ENCODE measurements at places on chromosomes 1 and 21. TPM values are rescaled to one million over a fixed set of nuclear protein-coding genes. Genes with fewer than 3 reads are reported as not detected.

TCP10L gene
- polyA plus RNA-seq = 0.30 TPM

CLCNKB gene
- 0.08 TPM for polyA plus RNA-seq

SMIM1 gene
- polyA plus RNA-seq = 1.3 TPM

LRRC39 gene
- polyA plus RNA-seq = 0.45 TPM

MYOC gene
- polyA plus RNA-seq = not detected

EPRS1 gene
- 72.7 TPM for polyA plus RNA-seq

CHRM3 gene
- 0.15 TPM for polyA plus RNA-seq

C1orf226 gene
- polyA plus RNA-seq = 0.33 TPM

CHI3L1 gene
- polyA plus RNA-seq = not detected

EPHX1 gene
- 279 TPM for polyA plus RNA-seq
